OCI-M1 (cell line): ENCODE measurements at places on chromosomes 6 and 20.
A peak's percentile ranks its signal among the peaks of the same experiment; 100 is the strongest.

GRCh38 chr6:147924598-147924997 lies 416.1 kb downstream of the SAMD5 start:
- DNase-seq, result no peak

DNA sequence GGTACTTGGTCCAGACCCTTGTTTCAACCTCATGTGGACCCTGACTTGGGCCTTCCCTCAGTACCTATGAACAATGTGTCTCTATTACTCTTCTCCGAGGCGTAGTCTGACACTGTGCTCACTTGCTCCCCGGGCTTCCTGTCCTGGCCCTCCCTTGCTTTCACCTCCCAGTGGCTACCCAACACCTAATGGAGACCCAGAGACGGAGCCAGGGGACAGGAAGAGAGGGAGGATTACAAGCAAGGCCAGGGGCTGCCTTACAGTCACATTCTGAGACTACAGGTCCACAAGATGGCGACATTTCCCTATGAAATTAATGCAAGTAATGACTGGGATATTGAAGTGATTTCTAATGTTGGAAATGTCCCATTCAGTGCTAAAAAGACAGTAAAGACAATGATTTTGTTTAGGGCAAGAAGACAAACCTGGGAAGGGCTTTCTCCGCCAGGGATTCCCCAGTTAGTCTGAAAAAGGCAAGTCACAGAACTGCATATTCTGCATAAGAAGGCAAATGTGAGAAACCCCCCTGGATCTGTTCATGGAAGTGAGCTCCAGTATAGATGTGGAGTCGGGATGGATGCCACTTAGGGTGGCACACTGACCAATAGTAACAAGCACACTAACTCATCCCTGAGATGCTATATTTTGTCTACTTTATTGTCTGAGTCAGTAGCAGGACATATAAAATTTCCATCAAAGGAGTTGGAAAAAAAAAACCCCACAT lies 44.0 kb upstream of the ZBTB24 start:
- DNase-seq, result peak; percentile 89

DNA sequence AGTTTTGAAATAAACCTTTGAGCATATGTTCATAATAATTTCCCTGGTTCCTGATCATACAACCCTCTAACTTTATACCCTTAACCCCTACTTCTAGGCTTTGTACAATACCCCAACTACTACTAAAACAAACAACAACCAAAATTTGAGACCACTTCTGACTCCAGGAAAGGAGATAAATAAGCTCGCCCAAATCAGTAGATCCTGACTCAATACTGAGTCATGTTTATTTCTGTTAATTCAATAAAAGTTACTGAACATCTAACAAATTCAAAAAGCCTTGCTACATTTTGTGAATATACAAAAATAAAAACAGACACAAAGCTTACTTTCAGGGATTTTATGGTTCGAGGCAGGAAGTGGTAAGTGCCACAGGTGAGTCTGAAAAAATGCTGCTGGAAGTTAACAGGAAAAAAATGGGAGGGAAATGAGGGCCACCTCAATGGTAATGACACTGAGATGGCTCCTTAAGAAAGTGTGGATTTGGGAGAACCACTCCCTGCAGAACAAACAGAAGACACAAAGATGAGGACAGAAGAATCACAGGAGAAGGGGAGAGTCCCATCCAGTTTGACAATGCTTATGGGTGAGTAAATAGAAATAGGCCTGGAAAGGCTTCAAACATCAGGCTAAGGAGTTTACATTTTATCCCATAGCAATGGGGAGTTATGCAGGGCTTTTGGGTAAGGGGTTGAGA lies 63.4 kb downstream of the DST start:
- no peak for DNase-seq

DNA sequence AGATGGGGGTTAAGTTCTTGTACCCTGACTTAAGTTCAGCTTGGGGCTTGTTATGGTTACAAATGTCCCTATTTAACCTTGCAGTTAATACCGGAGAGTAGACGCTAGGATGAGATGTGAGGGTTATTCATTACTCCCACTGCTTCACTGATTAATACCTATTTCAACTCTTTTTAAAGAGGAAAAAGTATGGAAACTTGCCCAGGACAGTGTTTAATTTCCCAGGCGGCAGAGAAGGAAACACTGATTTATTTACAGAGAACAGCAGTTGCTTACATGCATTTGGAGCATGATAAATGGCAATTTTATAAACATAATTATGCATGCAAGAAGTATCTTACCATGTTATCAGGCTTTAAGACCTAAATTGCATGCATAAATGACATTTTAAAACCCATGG lies 137.7 kb downstream of the RCAN2 start:
- no peak for DNase-seq

DNA sequence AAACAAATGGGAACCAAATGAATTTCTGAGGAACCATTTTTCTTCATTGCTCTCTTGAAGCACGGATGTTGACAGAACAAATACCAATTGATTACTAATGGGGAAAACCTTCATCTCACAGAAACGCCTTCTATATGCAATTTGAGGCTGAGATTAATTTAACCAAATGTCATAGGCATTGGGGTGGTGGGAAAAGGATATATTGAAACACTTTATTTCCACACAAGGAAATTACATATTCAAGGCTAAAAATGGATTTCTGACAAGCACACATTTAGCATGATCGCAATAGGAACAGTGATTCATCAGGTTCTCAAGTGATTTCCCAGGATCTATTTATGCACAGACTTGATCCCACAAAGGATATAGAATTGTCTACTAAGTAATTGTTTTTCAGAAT lies 88.9 kb downstream of the COL12A1 start:
- DNase-seq, result no peak

DNA sequence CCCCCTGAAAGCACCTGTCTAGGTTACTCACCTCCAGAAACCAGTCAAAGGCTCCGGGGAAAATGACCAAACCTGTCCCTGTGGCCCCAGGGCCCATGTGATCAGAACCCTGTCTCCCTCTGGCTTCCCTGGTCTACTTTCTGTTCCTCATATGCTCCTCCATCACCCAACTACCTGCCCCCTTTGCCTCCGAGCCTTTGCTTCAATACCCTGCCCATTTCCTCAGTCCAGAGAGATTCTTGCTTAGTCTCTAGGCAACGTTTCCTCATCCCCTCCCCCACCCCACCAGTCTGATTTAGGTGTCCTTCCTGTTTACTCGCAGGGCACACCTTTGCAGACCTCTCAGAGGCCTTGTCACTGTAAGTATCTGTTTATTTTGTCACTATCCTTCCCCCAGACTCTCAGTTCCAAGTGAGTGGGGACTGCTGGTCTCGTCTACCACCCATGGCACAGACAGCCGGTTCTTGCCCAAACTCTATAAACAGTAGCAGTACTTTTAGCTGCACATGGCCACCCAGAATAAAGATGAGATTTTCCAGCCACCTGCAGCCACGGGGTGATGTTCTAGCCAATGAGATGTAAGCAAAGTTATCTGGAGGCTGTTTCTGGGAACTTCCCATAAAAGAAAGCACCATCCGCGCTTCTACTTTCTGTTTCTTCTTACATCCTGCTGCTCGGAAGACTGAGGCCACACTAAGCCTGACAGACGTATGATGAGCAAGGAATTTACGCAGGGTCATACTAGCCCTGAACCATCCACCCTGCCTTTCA lies 13.3 kb downstream of the ELOVL5 start:
- peak; percentile 85 for DNase-seq

GRCh38 chr20:25032478-25033264 lies 25.3 kb downstream of the ACSS1 start:
- no peak for DNase-seq

DNA sequence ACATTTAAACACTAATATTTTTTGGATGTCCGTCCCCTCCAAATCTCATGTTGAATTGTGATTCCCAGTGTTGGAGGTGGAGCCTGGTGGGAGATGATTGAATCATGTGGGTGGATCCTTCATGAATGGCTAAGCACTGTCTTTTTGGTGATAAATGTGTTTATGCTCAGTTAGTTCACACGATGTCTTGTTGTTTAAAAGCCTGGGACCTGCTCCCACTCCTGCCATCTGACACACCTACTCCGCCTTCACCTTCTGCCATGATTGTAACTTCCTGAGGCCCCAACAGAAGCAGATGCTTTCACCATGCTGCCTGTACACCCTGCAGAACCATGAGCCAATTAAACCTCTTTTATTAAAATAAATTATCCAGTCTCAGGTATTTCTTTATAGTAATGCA lies 114.7 kb downstream of the TNFAIP3 start:
- no peak for DNase-seq

DNA sequence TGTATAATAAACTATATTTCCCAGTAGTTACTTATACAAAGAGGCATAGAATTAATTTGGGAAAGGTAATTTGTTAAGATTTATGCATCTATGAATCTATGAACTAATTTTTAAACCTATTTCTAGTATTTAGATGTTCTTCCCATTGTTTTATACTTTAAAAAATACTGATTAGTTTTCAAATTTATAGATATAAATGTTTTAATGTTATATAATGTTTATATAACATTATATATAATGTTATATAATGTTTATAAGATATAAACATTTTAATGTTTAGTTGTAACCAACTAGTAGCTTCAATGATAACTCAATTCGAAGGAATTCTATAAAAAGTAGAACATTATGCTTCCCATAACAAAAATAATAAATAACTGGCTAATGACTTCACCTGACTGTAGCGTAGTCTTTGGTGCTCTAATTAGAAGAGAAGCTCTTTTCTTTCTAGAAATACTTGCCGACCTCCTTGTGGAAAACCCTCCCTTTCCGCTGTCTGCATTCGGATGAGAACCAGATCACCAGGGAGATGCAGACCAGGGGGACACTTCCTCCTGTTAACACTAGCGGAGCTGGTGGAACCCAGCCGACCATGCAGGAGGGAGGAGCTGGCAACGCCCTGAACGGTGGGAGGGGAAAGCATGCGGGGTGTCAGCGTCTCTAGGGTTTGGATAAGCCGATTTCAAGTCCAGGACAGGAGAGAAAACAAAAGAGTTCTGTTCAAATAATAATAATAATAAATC lies 158.4 kb downstream of the OR2B2 start:
- peak; percentile 96 for DNase-seq

DNA sequence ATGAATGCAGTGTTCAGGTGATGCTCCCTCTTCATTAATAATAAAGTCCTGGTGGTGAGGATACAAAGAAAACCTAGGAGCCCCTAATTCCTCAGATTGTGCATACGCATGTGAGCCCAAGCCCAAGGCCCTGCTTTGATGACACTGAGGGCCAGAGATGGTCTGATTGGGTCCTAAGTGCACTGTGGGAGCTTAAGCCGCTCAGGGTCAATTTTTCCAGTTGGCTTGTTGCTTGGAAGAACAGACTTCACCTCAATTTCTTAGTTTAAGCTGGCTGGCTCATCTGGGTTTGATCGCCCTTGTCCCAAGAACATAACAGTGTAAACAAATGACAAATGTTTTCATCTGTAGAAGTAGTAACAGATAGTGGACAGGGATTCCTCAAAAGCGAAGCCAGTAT lies 41.4 kb downstream of the INSM1 start:
- DNase-seq, result no peak

GRCh38 chr20:9794831-9795230 lies 44.0 kb downstream of the PAK5 start:
- no peak for DNase-seq

GRCh38 chr6:44712353-44713111 lies 325.0 kb downstream of the CDC5L start:
- peak; percentile 76 for DNase-seq

- DNase-seq, result no peak
Observed at GRCh38 chr6:72931325-72931887, 293.9 kb downstream of the KHDC1L start.

GRCh38 chr20:48051794-48052474 lies 266.7 kb upstream of the SULF2 start:
- no peak for DNase-seq

DNA sequence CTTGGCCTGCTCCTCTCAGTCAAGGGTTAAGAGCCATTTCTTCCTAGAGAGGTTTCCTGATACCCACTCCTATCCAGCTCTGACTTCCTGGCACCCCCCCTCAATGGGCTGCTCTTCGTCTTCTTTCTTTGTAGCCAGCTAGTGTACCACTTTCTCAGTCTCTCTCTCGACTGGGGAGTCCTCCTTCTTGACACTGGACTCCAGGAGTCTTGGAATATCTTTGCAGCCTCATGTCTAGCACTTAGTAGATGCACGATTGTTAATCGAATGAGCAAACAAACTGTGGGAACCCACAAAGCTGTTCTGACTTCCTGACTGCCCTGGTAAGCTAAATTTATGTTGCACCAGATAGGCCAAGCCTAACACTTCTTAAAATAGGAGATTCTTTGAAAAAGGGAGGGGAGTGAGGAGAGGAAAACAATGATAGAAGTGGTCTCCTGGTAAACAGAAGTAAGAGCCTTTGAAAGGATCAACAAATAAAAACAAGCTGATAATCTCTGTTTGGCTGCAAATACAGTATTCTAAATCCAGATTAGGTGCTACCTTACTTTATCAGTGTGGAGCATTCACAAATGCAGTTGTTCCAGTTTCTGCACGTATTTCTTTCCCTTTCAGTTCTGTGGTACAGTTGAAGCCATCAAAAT lies 160.1 kb upstream of the CITED2 start:
- peak; percentile 90 for DNase-seq

DNA sequence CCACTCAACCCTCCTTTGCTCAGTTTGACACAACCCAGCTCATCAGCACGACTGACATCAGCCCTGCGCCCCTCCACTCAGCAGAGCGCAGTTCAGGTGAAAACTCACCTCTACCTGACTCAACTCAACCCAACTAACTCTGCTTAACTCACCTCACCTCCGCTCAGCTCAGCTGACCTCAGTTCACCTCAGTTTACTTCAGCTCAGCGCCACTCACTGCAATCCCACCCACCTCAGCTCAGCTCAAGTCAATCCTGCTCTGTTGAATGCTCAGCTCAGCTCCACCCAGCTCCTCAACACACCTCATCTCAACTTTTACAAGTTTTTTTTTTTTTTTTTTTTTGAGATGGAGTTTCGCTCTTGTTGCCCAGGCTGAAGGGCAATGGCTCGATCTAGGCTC lies 39.6 kb downstream of the CEBPB start:
- DNase-seq, result no peak

DNA sequence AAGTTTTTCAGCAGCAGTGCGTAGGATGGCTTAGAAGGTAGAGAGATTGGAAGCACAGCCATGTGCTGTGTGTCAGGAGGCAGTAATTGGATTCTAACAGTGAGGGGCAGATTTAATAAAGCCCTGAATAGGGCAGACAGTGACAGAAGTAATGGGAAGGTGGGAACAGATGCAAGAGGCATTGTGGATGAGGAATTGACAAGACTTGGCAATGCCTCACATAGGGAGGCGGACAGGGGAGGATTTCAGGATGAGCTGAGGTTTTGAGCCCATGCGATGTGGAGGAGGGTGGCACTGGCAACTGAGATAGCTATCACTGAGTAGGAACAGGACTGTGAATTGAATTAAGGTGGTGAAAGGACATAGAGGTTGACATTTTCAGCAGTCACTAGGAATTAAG lies 262.2 kb upstream of the FLRT3 start:
- no peak for DNase-seq

DNA sequence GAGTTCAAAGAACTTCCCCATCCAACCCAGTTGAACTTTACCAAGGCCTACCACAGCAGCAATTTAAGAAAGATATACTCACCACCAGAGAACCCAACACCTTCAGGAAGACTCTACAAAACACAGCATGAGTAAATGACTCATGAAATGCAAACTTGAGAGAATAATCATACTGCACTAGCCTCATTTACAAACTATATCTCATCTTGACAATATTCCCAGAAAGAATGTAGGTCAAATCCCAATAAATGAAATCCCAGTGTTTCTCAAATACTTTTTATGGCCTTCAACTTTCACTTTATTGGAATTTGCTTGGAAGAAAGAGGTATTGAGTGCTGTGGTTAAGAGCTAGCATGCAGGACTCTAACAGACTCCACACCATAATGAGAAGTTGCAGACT lies 60.0 kb downstream of the FYN start:
- no peak for DNase-seq

GRCh38 chr6:167474171-167474570 lies 149.3 kb downstream of the TTLL2 start:
- no peak for DNase-seq
